ENCODE measurements at places on chromosomes 3 and 15. TPM values are rescaled to one million over a fixed set of nuclear protein-coding genes. Genes with fewer than 3 reads are reported as not detected.

GRCh38 chr3:157128771-157129681 is 30.9 kb downstream of the CCNL1 start:
- peaks cover 33% of the 10 kb centered on the region for H3K4me1 ChIP-seq
- no peak overlapping the region for H3K4me3 ChIP-seq
- H3K36me3 ChIP-seq, result no peaks in the 10 kb centered on the region
- no peak for DNase-seq
- no peaks in the 10 kb centered on the region for H3K27me3 ChIP-seq

- H3K27me3 ChIP-seq, result no peaks in the 10 kb centered on the region
- no peaks in the 10 kb centered on the region for H3K36me3 ChIP-seq
- no peaks in the 10 kb centered on the region for H3K4me1 ChIP-seq
- DNase-seq, result no peak
- H3K27ac ChIP-seq, result no peak overlapping the region
These were observed 224.0 kb upstream of the ARHGEF26 start for GRCh38 chr3:153897025-153897723.

- no peaks in the 10 kb centered on the region for H3K27me3 ChIP-seq
- no peaks in the 10 kb centered on the region for H3K36me3 ChIP-seq
- peaks cover 5% of the 10 kb centered on the region for H3K4me1 ChIP-seq
- H3K27ac ChIP-seq, result no peak overlapping the region
These were observed 128.3 kb downstream of the ULK4 start for GRCh38 chr3:41833628-41834027.

DNA sequence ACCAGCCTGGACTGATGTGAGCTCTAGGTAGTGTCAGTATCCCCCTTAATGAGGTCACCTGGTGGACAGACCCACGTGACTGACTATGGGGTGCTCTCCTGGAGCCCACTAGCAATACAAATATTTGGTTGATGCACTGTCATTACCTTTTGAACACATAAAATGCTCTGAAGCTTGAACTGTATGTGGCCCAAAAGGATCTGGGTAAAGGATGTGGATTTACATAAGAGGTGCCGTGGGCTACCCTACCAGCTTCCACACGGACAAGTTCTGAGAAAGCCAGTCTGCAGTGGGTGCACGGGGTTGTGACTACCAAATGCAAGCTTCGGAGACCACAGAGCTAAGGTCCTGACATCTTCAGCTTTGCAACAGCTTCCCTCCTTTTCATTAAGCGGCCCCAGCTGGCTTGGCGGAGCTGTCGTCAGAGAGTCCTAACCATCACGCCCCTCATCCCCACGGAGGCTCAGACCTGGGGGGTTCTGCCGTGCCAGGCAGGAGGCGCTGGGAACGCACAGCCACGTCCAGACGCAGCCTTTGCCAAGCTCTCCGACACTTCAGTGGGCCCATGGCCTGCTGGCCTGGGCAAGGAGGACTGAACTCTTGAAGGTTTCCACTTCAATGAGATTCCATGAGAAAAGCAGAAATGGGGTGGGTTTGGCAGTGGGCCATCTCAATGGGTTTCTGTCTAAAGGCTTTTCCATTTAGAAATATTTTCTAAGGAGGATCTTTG is 228.3 kb downstream of the ADAMTS17 start:
- H3K27ac ChIP-seq, result peak overlapping the region; percentile 57
- H3K36me3 ChIP-seq, result no peaks in the 10 kb centered on the region
- DNase-seq, result no peak
- no peak overlapping the region for H3K4me3 ChIP-seq
- H3K27me3 ChIP-seq, result no peaks in the 10 kb centered on the region

DNA sequence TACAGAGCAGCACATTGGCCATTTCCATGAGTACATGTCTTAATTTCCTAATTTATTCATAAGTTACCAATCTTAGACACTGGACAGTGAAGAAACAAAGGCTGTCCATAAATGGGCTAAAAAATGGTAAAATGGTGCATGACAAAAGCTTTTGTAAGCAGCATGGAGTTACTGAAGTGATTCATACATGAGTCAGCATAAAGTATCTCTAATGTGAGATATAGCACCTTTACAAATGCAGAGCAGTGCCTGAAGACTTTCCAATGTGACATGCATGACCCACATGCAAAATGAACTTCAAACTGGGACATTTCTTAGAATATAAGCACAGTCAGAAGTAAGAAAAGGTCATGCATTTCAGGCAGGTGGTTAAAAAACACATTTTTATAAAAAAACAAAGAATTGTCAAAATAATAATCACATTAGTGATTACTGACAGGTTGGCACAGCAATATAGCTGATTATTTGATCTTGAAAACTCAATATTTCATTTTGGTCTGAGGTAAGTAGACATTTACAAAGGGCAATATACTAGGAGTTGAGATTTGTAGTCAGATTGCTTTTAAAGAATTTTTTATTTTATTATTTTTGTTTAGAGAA is 299.3 kb downstream of the PLCL2 start:
- no peak overlapping the region for H3K27ac ChIP-seq
- H3K36me3 ChIP-seq, result peaks cover 17% of the 10 kb centered on the region
- H3K27me3 ChIP-seq, result no peaks in the 10 kb centered on the region
- no peak overlapping the region for H3K4me3 ChIP-seq
- peaks cover 13% of the 10 kb centered on the region for H3K4me1 ChIP-seq

DNA sequence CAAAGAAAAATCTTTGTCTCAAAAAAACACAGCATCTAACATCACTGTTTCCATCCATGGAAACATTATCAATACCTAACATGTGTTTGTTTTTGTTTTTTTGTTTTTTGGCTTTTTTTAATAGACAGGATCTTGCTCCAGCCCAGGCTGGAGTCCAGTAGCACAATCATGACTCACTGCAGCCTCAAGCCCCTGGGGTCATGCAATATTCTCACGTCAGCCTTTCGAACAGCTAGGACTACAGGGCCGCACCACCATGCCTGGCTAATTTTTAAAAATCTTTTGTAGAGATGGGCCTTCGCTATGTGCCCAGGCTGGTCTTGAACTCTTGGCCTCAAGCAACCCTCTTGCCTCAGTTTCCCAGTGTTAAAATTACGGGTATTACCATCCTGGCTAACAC is 52.8 kb downstream of the RAF1 start:
- H3K4me1 ChIP-seq, result no peaks in the 10 kb centered on the region
- peaks cover 31% of the 10 kb centered on the region for H3K36me3 ChIP-seq
- H3K4me3 ChIP-seq, result no peak overlapping the region
- H3K27ac ChIP-seq, result no peak overlapping the region
- no peaks in the 10 kb centered on the region for H3K27me3 ChIP-seq
- DNase-seq, result no peak

GRCh38 chr3:188217726-188218125 is 63.8 kb downstream of the LPP start:
- no peaks in the 10 kb centered on the region for H3K27me3 ChIP-seq
- H3K4me1 ChIP-seq, result peaks cover 50% of the 10 kb centered on the region
- no peak overlapping the region for H3K4me3 ChIP-seq
- H3K27ac ChIP-seq, result peak overlapping the region; percentile 69
- no peaks in the 10 kb centered on the region for H3K36me3 ChIP-seq

The RBP2 gene
- total RNA-seq, result not detected
